ENCODE measurements at places on chromosomes 1 and 21.

DNA sequence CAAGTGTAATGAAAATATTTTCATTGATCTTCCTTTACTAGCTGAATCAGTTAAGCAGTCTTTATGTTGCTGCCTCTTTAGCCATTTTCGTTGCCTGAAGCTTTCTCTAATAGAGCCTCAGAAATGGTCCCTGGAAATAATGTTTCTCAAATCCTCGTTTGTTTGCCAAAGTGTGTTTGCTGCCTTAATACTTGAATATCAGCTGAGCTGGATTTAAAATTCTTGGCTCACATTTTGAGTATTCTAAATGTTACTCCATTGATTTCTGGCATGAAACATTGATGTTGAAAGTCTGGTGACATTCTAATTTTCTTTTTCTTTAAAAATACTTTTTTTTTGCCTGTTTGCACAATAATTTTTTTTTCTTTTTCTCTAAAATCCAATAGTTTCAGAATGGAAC, 84.6 kb upstream of the SERBP1 start:
- DNase-seq, result no peak

DNA sequence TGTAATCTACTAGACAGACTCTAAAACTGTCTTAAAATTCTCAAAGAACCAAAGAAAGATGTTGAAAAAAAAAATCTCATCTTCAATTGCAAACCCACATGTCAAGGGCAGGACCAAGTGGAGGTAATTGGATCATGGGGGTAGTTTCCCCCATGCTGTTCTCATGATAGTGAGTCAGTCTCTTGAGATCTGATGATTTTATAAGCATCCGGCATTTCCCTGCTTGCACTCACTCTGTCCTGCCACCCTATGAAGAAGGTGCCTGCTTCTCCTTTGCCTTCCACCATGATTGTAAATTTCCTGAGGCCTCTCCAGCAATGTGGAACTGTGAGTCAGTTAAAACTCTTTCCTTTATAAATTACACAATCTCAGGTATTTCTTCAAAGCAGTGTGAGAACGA, 257.0 kb downstream of the HHIPL2 start:
- DNase-seq, result no peak

GRCh38 chr1:155130272-155131006, 2.8 kb downstream of the EFNA1 start:
- DNase-seq, result no peak

- peak; percentile 59 for DNase-seq
Measured at GRCh38 chr1:30657131-30658013, 66.0 kb downstream of the MATN1 start.

- no peak for DNase-seq
Measured at GRCh38 chr1:176119549-176119948, 87.5 kb downstream of the COP1 start.

DNA sequence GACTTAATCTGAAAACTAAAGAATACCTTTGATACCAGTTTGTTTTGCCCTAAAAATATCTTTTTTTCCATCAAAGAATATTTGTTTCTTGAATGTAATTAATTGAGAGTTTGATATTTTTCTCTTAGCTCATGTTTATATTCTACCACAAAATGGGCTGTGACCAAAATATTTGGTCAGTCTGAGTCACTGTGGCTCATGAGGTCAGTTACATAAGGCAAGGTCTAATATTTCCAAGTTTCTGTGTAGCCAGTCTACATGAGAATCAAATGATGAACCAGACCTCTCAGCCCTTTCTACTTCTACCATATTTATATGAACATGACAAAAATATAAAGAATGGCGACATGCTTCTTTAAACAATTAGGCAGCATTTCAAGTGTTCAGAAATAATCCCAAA, 83.0 kb upstream of the IVNS1ABP start:
- no peak for DNase-seq

DNA sequence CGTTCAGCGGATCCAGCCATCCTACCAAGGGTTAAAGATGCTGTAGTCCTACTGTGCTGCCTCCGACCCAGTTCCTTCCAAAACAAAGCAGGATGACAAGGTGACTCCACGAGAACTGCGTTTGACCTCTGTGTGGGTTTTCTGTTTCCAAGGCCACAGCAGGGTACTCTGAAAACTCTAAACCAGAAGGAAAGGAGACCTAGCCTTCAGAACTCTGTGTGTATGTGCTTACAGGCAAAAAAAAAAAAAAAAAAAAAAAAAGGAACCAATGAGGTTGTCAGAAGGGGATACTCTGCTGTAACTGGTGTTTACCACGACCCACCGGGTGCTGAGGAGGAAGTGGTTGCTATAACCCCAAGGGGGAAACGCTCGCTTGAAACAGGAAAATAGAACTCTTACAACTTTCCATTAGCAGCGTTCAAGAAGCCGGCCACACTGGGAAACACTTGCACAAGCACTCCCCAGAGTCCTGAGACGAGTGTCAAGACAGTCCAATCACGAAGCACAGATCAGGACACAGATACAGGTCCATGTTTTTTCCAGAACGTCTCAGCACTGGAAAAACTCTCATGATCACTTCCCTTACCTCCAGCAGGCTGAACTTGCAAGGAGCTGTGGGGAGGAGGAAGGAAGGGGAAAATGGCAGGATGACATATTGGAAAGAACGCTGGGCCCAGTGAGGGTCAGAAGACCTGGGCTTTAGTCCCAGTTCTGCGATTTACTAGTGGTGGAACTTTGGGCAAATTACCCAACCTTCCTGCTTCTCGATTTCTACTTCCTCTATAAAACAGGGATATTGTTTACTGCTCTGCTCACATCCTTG, 64.0 kb downstream of the ITPKB start:
- DNase-seq, result no peak

DNA sequence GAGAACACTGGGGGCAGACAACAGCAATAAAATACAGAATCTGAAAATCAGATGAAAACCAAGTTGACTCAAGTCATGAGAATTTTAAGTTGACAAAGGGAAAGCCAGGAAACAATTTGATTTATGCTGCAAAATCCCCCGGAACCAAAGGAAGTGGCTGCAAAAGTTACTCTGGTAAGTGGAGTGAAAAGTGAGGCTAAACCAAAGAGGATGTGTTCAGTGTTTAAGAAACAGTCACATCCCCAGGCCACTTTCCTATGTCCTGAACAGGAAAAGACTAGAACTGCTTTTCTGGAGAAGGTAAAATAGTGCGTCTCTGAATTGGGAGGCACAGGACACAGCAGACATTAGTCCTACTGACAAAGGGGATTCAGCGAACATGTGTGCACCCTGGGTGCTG, 5.9 kb downstream of the TARBP1 start:
- no peak for DNase-seq

DNA sequence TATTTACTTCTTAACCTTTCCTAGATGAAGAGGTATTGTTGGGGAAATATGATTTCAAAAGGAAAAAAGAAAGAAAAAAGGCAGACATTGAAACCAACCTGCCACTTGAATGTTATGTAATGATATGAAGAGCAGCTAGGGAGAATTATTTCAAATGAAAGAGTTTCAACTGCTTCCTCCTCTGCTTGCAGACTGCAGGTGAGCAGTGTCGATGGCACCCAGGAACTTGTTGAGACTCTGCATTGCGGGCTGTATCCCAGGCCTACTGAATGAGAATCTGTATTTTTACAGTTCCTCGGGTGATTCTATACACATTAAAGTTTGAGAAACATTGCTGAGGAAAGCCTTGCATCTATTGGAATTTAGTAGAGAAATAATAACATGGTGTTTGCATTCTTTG, 3.7 kb upstream of the RUNX1 start:
- no peak for DNase-seq

DNA sequence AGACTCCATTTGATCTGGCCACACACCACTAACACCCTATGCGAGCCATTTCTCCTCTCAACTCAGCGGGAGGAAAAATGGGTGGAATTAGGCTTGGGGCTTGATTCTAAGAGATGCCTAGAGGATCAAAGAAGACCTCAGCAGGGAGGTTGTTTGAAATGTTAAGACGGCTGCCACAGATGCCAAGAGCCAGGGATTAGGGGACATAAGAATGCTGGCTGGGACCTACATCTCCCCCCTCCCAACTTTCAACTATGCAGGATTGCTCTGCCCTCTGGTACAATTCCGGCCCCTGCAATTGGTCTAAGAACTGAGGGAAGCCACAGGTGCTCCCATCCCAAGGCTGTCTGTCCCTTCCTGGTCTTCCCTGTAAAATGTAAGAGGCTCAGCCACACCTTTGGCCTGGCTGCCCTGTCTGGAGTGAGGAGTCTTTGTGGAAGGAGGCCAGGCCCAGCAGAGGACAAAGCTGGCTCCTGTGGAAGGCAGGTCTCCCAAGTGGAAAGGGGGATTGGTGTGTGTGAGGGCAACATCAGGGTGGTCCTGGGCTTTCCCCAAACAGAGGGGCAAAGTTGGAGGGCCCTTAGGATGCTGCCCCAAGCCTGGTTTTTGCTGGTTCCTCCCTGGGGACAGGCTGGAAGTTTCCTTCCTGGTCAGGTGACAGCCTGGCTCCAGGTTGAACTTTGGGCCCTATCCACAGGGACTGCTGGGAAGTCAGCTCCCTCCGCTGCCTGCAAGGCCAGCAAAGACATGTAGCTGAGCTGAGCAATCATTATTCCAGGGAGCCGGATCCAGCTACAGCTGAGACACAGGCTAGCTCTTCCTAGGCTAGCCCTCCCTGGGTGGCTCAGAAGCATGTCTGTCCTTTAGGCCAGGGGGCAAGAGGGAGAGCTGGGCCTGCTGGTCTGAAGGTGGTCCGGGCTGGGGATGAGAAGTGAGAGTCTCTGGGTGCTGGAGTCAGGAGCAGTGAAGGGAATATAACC, 34.5 kb upstream of the SYNC start:
- DNase-seq, result no peak

DNA sequence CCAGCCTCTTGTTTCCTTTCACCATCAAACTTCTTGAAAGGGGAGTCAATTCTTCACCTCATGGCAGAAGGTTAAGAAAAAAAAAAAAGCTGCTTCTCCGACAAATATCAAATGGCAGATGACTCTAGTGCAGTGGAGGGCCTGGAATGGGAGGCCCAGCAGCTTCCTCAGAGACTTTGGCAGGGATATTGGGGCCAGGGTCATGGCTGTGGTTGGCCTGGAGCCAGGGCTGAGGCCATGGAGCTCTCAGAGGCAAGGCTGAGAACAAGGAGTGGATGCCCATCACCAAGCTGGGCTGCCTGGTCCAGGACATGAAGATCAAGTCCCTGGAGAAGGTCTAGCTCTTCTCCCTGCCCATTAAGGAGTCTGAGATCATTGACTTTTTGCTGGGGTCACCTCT, 18.7 kb downstream of the MTF1 start:
- DNase-seq, result no peak

- DNase-seq, result no peak
Measured at GRCh38 chr1:92065042-92065441, 10.2 kb downstream of the SETSIP start.

DNA sequence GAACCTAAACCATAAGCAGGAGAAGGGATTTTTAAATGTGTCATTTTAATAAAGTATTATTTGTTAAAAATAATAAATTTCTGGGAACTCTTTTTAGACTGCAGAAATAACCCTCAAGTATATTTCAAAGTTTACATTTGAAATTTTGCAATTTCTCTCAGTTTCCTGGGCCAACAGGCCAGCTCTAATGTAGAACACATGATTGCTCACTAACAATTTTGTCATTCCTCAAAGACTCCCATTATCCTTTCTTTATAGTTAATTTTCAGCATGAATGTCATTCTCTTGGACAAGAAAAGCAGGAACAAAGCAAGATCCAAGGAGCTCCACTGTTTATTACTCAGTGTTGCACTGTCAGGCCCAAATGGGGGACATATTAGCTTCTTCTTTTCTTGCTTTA, 119.4 kb upstream of the VANGL1 start:
- no peak for DNase-seq

DNA sequence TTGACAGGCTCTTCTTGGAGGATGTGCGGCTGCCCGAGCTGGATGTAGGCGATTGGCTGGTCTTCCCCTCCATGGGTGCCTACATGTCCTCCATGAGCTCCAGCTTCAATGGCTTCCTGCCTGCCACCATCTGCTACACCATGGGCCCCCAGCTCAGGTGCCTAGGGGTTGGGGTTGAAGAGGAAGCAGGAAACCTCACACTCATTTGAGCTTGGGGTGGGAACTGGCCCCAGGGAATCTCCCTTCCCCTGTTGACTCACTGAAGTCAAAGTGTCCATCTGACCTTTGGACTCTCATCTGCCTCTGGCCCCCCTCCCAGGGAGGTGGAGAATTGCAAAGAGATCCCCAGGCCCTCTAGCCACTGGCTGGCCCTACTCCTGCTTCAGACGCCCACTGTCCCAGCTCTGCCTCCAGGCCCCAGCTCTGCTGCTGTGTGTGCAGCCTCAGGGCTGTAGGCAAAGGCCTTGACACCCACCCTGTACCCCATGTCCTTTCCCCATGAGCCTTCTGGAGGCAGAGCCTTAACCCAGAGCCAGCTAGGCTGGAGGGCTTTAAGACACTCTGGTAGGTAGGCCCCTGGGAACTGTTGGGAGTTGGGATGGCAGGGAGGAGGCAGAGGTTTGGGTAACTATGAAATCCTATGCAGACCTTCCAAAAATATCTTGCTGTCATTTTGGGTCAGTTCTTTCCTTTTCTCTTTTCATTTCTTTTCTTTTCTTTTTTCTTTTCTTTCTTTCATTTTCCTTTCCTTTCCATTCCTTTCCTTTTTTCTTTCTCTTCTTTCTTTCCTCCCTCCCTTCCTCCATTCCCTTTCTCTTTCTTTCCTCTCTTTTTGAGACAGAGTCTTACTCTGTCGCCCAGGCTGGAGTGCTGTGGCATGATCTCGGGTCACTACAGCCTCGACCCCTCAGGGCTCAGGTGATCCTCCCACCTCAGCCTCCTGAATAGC, 66.9 kb upstream of the TINAGL1 start:
- no peak for DNase-seq

GRCh38 chr1:94602802-94603625, 61.5 kb upstream of the F3 start:
- DNase-seq, result no peak

DNA sequence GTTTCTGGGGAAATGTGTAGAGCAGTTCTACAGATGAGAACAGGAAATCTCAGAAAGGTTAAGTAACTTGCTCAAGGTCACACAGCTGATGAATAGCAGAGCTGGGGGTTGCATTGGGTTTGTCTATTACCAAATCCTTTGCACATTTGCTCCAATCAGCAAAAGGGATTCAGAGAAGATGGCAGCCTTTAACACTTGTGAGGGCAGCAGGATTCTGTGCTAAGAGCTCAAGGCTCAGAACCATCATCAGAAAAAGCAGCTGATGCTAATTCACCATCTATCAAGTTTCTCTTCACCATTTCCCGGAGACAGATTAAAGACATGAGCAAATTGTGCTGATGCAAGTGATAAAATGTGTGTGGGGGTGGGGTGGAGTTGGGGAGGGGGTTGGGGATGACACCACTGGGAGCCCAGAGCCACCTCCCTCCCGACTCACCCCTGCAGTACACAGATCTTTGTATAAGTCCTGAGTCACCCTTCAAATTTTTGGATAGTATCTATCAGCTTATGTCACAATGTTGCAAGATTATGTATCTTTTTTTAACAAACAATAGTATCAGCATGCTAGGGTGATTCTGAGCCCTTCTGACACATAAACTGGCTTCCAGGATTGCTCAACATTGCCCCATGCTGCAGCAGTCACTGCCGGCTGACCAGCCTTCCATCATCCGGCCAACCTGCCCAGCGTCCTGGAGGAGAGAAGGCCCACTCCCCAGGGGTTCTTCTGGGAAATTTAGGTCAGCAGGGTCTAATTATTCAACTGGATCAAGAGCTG, 2.8 kb upstream of the SPSB1 start:
- DNase-seq, result peak; percentile 79
